Lower leg skin (tissue), 4 donors: ENCODE measurements at places on chromosomes 12 and 14.

GRCh38 chr14:102215071-102215470 is 75.4 kb downstream of the WDR20 start:
- no peak for DNase-seq

DNA sequence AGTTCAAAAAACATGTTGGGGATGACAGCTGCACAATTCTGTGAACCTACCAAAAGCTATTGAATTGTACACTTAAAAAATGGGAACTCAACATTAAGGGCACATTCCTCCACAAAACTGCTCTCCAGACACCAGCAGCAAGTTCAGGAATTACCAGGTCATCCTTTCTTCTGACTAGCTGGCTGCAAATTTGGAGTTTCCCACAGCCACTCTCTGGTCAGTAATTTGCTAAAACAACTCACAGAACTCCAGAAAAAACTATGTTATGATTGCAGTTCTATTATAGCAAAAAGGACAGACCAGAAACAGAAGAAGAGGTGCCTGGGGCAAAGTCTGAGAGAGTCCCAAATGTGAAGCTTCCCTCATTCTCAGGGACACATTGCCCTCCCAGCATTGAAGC is 20.1 kb upstream of the PLEKHD1 start:
- DNase-seq = no peak

DNA sequence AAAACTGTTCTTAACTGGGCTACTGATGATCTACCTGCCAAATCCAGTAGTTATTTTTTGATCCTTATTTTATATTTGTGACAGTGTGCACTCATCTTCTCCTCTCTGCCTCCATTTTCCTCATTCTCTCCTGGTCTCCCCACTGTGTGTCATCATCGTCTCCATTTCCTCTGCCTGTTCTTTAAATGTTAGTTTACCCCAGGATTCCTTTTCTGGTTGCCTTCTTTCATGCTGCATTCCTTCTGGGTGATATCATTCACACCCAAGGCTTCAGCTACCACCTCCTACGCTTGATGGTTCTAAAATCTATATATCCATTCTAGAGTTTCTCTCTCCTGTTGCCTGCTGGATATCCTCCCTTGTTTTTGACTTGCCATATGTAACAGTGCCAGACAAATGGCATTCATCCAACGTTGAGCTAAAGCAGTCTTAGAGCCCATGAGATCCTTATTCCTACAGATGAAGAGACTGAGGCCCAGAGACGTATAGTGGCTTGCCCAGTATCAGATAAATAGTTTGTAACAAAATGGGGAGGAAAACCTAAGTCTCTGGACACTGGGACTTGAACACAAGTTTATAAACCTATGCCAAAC is 109.5 kb downstream of the DIP2B start:
- DNase-seq = no peak

- peak; percentile 57 for DNase-seq
These were observed 62.9 kb upstream of the NID2 start for GRCh38 chr14:52131640-52132320.

DNA sequence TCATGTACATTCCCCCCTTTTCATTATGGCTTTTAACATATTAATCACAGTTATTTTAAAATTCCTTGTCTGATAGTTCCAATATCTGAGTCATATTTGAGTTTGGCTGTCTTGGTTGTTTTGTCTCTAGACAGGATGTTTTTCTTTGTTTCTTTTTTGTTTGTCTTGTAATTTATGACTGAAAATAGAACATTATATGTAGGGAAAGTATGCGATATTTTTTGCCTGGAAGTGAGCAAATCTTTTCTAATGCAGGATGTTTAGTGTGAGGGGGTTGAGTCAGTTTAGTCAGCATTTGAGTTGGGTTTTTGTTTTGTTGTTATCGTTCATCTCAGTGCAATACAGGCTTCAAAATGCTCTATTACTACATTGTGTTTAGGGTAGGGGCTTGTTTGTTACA is 239.7 kb downstream of the SNAPC1 start:
- no peak for DNase-seq

- peak; percentile 36 for DNase-seq
These were observed 153.9 kb downstream of the KIF26A start for GRCh38 chr14:104292084-104292970.

DNA sequence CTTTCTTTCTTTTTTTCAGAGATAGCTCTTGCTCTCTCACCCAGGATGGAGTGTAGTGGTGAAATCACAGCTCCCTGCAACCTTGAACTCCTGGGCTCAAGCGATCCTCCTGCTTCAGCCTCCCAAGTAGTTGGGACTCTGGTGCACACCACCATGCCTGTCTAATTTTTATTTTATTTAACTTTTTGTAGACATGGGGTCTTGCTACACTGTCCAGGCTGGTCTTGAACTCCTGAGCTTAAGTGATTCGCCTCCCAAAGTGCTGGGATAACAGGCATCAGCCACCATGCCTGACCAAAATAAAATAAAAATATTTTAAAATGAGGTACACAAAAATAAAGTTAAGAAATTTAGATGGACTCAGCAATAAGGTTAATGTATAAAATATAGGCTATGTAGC is 5.1 kb upstream of the LEMD3 start:
- DNase-seq = no peak

GRCh38 chr12:95755261-95755865 is 35.2 kb downstream of the NTN4 start:
- no peak for DNase-seq

GRCh38 chr14:55710506-55711041 is 130.6 kb downstream of the KTN1 start:
- DNase-seq = no peak

- no peak for DNase-seq
These were observed 107.2 kb downstream of the DUSP6 start for GRCh38 chr12:89245090-89245489.

GRCh38 chr12:25051656-25052195 is 102.8 kb upstream of the BCAT1 start:
- DNase-seq = no peak

GRCh38 chr12:42255221-42255865 is 17.3 kb upstream of the YAF2 start:
- no peak for DNase-seq

GRCh38 chr14:67411820-67412421 is at the start of gene PLEK2:
PLEK2 (minus strand) TSS chr14:67412165; CDS start chr14:67412059, 106 bp downstream.
- DNase-seq = peak; percentile 91

GRCh38 chr14:29584992-29585391 is 342.7 kb downstream of the PRKD1 start:
- DNase-seq = no peak

- no peak for DNase-seq
These were observed 531.3 kb downstream of the GALC start for GRCh38 chr14:87461704-87462103.

DNA sequence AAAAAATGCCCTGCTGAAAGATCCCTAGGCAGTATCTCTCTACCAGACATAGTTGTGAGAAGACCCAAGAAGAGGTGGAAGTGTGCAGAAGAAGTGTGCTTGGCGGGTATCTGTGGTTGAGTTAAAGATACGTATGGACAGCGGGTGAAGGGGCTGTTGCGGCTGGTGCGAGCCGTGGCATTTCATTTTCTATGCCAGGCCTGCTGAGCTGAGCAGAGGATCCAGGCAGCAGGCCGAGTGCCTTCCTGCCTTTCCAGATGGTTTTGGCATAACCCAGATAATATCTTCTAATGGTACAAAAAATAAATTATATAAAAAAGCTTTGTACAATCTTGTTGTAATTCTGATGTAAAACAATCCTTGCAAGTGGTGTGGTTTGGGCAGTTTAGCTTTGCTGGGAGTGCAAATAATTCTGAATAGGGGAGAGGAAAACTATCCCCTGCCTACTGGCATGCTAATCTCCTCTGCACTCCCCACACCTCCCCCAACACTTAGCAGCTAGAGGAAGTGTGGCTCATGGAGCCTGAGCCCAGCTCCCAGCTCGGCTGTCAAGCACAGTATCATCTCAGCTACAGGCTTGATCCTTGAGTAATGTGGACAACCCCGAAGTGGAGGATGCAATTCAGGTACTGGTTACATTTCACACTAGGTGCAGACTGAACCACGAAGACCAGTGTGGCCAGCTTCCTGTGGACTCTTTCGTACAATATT is 168.9 kb downstream of the VRK1 start:
- no peak for DNase-seq

GRCh38 chr14:69335371-69335771 is 62.7 kb downstream of the ERH start:
- no peak for DNase-seq

DNA sequence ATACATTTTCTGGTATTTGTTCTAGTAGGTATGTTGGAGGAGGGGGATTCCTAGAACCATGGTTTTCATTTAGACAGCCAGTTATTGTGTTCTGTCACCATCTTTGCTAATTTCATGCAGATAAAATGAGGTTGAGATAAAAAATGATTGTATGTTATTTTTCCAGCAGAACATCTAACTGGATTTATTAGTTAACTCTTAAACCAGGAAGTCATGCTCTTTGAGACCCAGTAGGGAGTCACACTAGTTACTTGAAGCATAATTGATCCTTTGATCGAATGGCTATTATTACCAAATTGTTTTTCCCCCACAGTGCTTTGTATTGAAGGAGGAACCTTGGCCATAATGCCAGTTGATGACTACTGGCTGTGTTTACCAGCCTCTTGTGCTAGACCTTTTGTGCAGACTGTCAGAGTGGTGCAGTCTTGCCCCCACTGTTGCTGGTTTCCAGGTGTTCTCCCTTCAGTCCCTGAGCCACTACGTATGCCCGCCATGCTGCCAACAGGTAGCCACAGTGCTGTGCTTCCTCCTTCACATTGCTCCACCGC is 6.0 kb downstream of the EID3 start:
- no peak for DNase-seq

DNA sequence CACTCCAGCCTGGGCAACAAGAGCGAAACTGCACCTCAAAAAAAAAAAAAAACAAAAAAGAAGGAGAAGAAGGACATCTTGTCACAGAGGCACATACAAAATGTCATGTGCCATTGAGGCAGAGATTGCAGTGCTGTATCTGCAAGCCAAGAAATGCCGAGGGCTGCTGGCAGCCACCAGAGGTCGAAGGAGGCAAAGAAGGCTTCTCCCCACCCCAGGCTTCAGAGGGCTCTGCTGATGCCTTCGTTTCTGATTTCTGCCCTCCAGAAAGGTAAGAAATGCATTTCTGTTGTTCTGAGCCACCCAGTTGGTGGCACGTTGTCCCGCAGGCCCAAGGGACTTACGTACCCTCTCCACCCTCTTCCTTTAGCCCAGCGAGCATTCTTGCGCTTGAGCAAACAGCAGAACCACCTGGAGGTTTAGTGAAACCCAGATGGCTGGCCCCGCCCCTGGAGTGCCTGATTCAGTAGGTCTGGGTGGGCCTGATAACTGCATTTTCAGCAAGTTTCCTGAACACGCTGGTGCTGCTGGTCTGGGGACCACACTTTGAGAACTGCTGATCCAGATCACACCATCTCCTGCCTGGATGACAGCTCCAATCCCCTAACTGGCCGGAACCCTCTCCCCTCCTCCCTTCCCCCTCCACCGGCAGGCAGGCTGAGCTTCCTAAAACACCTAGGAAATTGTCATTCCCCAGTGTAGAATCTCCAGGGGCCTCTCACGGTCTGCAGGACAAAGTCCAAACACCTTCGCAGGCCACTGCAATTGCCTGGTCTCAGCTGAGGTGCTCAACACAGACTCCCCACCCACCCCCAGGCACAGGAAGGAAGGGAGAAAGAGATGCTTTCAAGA is 21.1 kb upstream of the SCARB1 start:
- DNase-seq = no peak
